M059J (cell line): ENCODE measurements at places on chromosomes 1 and 21.

GRCh38 chr21:16570856-16571255 lies 841.1 kb downstream of the USP25 start:
- DNase-seq, result peak; percentile 46

- no peak for DNase-seq
Measured at GRCh38 chr1:232556351-232556750, 73.6 kb downstream of the SIPA1L2 start.

DNA sequence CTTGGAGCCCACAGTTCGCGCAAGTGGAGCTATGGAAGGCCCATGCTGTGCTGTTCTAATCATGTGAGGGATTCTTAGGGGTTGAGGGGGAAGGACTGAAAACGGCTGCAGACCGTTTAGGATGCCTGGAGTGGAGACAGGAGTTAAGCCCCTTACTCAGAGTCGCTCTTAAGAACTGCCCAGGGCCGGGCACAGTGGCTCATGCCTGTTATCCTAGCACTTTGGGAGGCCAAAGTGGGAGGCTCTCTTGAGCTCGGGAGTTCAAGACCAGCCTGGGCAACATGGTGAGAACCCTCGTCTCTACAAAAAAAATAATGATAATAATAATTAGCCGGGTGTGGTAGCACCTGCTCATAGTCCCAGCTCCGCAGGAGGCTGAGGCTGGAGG lies 1.1 kb downstream of the ZNF672 start:
- no peak for DNase-seq

DNA sequence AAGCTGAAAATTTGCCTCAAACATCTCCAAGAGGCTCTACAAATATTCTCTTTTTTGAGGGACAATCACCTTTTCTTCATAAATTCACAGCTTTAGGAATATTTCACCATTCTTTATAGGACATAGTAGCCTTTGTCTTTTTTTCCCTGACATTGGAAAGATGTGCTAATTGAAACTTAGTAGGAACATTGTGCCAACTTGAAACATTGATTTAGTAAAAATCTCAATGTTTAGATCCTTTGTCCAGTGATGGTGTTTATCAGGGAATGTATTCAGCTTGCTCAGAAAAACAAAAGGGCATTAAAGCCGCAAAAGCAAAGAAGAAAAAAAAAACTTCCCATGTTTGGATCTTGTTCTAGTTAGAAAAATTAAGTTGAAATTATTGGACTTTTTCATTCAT lies 52.1 kb downstream of the DPT start:
- DNase-seq, result no peak

GRCh38 chr1:54165146-54165545 lies 12.3 kb upstream of the CDCP2 start:
- no peak for DNase-seq

- DNase-seq, result no peak
Measured at GRCh38 chr1:50417507-50417906, 5.7 kb downstream of the DMRTA2 start.

- DNase-seq, result peak; percentile 74
Measured at GRCh38 chr1:36134505-36135329, 9.7 kb upstream of the COL8A2 start.

DNA sequence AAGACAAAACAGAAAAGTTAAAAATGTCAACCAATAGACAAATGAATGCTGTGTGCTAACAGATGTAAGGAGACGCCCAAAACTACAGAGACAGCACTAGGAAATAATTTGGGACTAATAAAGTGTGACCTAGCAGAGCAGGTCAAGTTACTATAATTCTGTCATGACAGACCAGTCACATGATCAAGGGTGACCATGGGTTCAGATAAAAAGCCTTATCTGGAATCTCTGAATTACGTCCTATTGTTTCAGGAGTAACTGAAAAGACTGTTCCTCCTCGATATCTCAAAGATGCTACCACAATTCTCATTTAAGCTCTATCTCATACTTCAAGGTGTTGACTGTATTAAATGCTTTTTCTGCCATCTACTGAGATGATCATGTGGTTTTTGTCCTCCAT lies 31.6 kb downstream of the PARP1 start:
- no peak for DNase-seq

DNA sequence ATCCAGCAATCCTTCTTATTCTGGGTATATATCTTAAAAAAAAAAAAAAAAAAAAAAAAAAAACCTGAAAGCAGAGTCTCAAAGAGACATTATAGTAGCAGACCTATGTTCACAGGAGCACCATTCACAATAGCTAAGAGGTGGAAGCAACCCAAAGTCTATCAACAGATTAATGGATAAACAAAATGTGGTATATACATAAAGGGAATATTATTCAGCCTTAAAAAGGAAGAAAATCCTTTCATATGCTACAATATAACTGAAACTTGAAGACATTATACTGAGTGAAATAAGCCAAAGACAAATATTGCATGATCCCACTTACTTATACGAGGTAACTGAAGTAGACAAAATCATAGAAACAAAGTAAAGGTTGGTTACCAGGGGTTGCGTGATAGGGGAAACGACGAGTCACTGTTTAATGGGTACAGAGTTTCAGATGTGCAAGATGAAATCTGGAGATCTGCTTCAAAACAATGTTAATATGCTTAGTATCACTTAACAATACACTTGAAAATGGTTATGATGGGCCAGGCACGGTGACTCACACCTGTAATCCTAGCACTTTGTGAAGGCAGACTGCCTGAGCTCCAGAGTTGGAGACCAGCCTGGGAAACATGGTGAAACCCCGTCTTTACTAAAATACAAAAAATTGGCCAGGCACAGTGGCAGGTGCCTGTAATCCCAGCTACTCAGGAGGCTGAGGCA lies 29.5 kb downstream of the PIK3R3 start:
- peak; percentile 75 for DNase-seq

GRCh38 chr1:85330711-85331290 lies 54.4 kb upstream of the BCL10 start:
- peak; percentile 99 for DNase-seq
